Activated T-helper 2 cell treated with anti-CD3 and anti-CD28 coated beads, Interferon-gamma antibody, Interleukin-2, Interleukin-4, amounts not matched to agents 10 μg/mL and 5 μg/mL and 100 μg/mL, durations not matched to agents 14 hours and 24 hours and 36 hours (primary cell): ENCODE measurements at places on chromosomes 5 and 9. TPM values are rescaled to one million over a fixed set of nuclear protein-coding genes. Genes with fewer than 3 reads are reported as not detected.

Gene RELL2
- total RNA-seq: 15.9 and 16.1 TPM in 2 replicates

Gene ADAMTS2
- total RNA-seq: not detected in 2 replicates

Gene GLRA1
- not detected in 2 replicates for total RNA-seq

Gene SOHLH1
- total RNA-seq: not detected in 2 replicates

- H3K4me1 ChIP-seq: no peaks in the 10 kb centered on the region
- no peaks in the 10 kb centered on the region for H3K36me3 ChIP-seq
- DNase-seq: no peak
- H3K4me3 ChIP-seq: no peak overlapping the region
These were observed 87.9 kb upstream of the TRIO start for GRCh38 chr5:14054965-14055963.
